ENCODE measurements at places on chromosomes 13 and 19.

GRCh38 chr19:16263141-16263761, 61.4 kb upstream of the KLF2 start:
- DNase-seq: no peak

DNA sequence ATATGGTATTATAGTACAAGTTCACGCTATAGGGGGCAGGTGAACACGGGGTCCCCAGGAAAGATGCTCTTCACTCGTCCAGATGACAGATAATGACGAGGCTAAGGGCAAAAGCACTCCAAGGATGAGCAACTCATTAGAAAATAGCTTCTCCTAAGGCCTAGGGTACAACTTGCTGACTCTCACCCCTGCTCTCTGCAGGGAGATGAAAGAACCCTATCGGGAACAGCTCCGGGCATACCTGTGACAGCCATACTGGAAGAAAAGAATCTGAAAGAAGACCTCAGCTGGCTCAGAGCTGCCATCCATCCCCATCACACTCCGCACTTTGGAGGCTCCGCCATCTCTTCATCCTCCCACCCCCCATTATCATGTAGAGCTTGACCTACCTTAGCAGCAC, 17.5 kb upstream of the HSPH1 start:
- no peak for DNase-seq

- no peak for DNase-seq
These were observed 16.8 kb downstream of the RB1 start for GRCh38 chr13:48320399-48320790.

DNA sequence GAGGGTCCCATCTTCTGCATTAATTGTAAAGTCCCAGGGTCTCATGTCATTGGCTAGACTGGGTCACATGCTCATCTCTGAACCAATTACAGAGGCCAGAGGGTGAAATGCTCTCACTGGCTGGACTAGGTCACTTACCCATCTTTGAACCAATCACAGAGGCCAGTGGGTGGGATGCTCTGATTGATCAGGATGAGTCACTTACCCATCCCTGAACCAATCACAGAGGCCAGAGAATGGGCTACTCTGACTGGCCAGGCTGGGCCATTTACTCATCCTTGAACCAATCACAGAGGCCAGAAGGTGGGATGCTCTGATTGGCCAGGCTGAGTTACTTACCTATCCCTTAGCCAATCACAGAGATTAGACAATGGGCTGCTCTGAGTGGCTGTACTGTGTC, 5.3 kb downstream of the MISP start:
- DNase-seq: no peak

GRCh38 chr13:95479731-95480130, 72.8 kb upstream of the CLDN10 start:
- no peak for DNase-seq

- DNase-seq: no peak
These were observed 256.1 kb upstream of the MAB21L1 start for GRCh38 chr13:35732565-35732964.

DNA sequence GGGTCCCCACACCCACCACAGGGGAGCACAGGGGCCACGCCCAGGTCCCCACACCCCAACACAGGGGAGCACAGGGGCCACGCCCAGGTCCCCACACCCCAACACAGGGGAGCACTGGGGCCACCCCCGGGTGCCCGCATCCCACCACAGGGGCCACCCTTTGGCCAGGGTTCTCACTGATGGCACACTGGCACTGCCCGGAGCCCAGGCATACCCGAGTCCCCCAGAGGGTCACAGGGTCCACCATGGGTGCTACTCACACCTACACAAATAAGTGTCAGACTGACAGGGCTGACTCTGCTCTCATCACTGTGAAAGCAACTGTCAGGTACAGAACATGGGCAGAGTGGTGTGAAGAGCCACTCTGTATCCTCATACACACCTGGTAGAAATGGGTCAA, 98.8 kb downstream of the TUBGCP3 start:
- no peak for DNase-seq

- no peak for DNase-seq
These were observed 4.9 kb upstream of the ERCC1 start for GRCh38 chr19:45428384-45429231.

GRCh38 chr19:12880551-12881171, 588 bp downstream of the DNASE2 start:
- DNase-seq: no peak

DNA sequence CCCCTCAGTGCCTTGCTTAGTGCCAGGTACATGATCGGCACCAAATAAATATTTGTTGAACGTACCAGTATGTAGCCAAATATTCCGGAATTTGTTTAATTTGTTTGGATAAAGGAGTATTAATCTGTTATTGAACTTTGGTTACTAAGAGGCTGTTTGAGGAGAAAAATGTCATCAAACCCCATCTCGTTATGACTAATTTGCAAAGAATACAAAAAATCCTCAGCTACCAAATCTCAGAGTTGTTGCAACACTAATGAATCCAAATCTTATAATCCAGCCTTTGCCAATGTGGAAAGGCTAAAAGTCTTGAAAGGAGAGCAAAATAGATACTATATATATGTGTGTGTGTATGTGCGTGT, 79.5 kb downstream of the KLF5 start:
- DNase-seq: no peak

GRCh38 chr13:81172603-81173002, 831.7 kb upstream of the SPRY2 start:
- DNase-seq: no peak

GRCh38 chr13:27011661-27012060, 159.9 kb downstream of the USP12 start:
- DNase-seq: no peak

- peak; percentile 50 for DNase-seq
These were observed 8.4 kb downstream of the F2RL3 start for GRCh38 chr19:16897029-16897855.

- no peak for DNase-seq
These were observed 331.3 kb downstream of the UQCRFS1 start for GRCh38 chr19:28881616-28882015.

DNA sequence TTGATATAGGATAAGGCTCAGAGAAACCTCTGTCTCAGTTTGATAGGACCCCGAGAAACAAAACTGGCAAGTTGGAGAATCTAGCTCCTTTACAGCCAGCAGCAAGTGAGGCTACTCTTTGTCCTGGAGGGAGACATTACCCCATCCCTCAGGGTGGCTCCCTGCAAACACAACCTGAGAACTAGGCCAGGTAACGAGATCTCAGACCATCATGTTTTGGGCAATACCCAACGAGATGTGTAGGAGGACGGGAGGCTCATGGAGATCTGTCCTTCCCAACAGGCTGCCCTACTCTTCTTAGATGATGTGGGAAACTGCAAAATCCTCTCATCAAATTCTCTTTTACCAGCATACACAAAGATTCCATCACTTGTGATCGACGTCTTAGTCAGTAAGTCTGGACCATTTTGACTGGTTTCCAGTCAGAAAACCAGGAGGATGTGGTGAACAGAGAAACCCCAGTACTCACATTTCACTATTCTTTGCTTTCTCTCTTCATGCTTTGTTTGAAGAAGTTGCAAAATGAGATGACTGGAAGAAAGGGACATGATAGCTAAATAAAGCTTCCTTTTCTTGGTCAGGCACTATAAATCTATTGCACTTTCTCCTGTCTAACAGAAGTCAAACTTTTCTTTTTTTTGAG, 6.0 kb upstream of the CTU1 start:
- DNase-seq: no peak

GRCh38 chr13:35484384-35484783, 7.9 kb upstream of the MAB21L1 start:
- DNase-seq: no peak

GRCh38 chr19:444677-445210, 16.1 kb downstream of the SHC2 start:
- no peak for DNase-seq

DNA sequence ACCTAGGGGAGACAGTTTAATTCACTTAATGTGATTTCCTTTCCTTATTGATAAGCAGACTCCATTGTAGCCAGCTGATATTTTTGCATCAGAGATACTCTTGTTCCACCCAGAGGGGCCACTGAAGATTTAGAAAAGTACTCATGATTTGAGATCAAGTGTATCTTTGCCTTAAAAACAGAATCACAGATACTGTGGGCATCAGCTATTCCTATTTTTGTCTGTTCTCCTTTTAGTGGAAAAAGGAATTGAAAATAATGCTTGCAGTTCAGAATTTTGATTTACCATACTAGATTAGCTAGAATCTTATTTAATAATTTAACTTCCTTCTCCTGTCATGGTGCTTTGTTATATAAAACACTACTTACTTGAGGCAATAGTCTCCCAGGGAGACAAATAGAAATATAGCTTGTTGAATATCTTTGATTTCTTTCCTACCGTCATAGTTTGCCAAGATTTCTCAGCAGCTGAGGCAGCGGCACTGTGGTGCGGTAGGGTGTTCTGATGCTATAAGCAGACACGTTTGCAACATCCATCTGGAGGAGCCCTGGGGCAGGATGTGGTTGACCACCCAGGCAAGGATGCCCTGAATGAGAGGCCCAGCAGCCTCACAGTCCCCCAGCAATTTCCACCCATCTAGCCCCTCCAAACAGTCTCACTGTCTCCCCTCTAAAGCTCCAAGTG, 47.0 kb upstream of the RAP2A start:
- no peak for DNase-seq

DNA sequence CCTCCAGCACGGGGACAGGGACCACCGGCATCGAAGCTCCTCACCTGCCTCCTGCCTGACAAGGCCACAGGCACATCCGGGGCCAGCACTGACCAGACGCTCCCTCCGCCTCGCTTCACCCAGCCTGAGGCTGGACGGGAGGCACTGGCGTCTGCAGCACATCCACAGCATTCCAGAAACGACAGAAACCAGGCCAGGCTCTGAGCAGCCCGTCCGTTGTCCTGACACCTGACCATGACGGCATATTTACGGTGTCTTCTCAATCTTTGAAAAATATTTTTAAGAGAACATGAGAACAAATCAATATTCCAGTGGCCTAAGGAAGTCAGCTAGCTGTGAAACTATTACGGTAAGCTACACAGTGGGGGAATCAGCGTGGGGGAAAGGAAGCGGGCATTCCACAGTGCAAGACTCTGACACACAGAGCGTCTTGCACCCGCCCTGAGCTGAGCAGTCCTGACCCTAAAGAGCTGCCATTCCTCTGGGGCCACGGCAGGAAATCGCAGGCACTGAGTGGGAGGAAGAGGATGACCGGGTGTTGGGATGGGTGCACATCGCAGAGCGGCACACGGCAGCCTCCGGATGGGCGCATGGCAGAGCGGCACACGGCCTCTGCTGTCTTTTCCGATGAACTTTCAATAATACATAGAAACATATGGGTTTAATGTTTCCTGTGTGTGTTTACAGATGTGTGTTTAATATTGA, 26.8 kb downstream of the RASA3 start:
- no peak for DNase-seq

DNA sequence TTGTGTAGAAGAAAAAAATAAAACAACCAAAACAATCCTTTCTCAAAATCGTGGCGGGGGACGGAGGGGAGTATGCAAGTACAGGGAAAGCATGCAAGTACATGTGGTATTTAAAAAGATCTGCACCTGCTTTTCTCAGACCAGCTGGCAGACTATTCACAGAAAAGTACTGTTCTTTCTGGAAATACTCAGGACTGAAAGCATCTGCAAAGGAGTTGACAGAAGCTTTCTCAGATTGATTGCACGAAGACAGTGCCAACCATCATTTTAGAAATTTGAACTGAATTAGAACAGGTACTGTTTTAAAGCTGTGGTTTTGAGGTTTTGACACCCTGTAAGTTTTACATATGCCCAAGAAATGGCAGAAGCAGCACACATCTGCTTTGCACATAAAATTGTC, 19.8 kb upstream of the PCDH8 start:
- no peak for DNase-seq

GRCh38 chr13:83845106-83845505, 37.2 kb downstream of the SLITRK1 start:
- peak; percentile 56 for DNase-seq

- DNase-seq: no peak
These were observed 12.1 kb upstream of the LGALS14 start for GRCh38 chr19:39692166-39692565.

DNA sequence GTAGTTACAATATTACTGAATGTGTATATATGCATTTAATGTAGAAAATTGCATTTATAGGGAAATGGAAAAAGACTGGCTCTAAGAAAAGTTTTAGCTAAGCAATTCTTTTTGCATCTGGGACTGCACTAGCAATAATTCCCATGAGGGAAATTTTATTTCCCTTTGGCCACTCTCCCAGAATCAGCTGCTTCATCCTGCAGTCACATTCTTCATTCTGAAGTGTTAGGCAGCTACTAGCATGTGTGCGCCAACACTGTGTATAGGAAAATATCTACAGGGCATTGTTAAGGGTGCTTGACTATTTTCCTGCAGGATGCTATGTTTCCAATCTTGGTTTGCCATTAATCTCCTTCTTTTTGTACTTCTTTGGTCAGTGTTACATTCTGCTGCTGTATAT, 312.8 kb upstream of the PCDH20 start:
- no peak for DNase-seq
